Panc1 (cell line): ENCODE measurements at places on chromosomes 2 and 18.

DNA sequence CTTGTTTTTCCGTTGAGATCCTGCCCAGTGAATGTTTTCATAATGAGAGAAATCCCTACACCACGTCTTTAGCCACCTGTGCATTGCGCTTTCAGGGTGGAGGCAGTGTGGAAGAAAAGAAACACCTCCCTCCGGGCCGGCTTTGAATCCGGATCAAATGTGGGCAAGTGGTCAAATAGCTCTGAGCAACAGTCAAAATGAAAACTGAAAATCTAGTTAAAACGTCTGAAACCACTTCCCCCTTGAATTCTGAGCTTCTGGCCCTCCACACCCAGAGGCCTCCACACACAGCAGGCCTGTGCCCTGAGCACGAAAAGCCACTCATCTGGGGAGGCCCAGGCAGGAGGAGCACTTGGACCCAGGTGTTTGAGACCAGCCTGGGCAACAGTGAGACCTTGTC lies 263.6 kb upstream of the SALL3 start:
- DNase-seq: no peak

DNA sequence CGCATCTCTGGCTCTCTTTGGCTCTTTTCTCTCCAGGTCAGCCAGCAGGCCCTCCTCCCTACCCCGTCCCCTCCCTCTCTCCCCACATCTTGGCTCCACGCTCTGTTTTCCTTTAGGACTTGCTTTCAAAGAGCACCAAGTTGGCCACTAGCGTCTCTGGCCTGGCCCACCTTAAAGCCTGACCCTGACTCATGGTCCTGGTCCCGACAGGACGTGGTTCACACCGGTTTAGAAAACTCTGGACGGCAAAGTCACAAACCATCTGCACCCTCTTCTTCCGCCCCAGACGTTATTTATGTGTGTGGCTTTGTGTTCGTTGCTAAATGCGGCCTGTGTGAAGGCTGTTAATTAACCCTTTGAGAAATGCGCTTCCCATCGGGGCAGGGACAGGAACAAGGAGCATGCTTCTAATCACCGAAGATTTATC lies 169.0 kb upstream of the HAAO start:
- no peak for DNase-seq

GRCh38 chr2:38508311-38509039 lies 94.3 kb downstream of the HNRNPLL start:
- peak; percentile 38 for DNase-seq

GRCh38 chr2:114128725-114129124 lies 238.8 kb downstream of the ACTR3 start:
- DNase-seq: no peak

DNA sequence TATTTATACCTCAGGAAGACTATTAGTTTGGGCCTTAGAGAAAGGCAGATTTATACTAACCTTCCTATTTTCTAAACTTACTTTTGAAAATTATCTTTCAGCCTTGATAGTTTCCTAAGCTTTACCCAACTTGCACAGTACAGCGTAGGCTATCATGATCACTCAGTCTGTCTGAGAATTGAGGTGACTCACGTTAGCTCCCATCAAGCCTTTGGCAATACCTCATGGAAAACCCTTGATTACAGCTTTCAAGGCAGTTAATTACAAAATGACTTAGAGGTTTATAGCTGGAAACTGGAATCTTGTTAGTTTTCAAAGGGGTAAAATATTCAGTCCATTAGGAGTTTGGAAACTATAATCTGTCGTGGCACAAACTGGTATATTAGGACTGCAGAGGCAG lies 26.4 kb upstream of the ARMC9 start:
- no peak for DNase-seq

- DNase-seq: no peak
Measured at GRCh38 chr2:217725409-217725808, 277.4 kb downstream of the TNS1 start.

DNA sequence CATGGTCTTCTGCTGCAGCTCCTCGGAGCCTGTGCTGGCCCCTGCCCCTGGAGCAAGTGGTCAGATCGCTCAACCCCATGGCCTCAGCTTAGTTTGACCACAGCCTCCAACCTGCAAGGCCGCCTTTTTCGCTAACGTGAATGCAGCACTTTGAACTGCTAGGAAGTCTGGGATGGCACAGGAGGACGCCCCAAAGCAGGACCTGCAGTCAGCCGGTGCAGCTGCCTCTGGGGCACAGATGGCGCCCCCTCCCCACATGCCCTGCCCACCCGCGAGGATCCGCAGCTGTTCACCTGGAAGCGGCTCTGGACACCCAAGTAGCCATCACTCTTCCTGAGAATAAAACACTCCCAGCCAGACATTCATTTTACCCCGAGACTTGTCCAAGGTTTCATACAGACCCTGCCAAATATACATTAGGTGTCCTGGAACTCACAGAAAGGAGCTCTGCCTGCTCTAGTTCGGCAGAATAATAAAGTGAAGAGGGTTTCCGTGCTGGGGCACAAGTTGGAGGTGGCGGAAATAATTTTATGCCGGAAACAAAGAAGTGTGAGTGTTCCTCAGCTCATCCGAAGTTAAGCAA lies 510.1 kb downstream of the EIPR1 start:
- no peak for DNase-seq

GRCh38 chr2:60028849-60029565 lies 524.4 kb downstream of the BCL11A start:
- no peak for DNase-seq

- no peak for DNase-seq
Measured at GRCh38 chr2:46400016-46400415, 79.3 kb upstream of the TMEM247 start.

DNA sequence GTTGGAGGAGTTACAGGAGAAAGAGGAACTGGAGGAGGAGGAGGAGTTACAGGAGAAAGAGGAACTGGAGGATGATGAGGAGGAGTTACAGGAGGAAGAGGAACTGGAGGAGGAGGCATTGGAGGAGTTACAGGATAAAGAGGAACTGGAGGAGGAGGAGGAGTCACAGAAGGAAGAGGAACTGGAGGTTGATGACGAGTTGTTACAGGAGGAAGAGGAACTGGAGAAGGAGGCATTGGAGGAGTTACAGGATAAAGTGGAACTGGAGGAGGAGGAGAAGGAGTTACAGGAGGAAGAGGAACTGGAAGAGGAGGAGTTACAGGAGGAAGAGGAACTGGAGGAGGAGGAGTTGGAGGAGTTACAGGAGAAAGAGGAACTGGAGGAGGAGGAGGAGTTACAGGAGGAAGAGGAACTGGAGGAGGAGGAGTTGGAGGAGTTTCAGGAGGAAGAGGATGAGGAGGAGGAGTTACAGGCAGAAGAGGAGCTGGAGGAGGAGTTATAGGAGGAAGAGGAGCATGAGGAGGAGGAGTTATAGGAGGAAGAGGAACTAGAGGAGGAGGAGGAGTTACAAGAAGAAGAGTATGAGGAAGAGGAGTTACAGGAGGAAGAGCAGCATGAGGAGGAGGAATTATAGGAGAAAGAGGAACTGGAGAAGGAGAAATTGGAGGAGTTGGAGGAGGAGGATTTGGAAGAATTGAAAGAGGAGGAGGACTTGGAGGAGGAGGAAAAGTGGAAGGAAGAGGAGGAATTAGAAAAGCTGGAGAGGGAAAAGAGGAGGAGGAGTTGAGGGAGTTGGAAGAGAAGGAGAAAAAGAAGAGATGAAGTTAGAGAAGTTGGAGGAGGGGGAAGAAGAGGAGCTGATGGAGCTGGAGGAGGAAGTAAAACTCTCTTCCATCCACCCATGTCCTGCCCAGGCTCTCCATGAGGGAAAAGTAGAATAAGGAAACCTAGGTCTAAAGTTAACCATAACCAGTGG lies 37.2 kb downstream of the CLASP1 start:
- no peak for DNase-seq

- no peak for DNase-seq
Measured at GRCh38 chr2:171327043-171327496, 106.7 kb downstream of the METTL8 start.

DNA sequence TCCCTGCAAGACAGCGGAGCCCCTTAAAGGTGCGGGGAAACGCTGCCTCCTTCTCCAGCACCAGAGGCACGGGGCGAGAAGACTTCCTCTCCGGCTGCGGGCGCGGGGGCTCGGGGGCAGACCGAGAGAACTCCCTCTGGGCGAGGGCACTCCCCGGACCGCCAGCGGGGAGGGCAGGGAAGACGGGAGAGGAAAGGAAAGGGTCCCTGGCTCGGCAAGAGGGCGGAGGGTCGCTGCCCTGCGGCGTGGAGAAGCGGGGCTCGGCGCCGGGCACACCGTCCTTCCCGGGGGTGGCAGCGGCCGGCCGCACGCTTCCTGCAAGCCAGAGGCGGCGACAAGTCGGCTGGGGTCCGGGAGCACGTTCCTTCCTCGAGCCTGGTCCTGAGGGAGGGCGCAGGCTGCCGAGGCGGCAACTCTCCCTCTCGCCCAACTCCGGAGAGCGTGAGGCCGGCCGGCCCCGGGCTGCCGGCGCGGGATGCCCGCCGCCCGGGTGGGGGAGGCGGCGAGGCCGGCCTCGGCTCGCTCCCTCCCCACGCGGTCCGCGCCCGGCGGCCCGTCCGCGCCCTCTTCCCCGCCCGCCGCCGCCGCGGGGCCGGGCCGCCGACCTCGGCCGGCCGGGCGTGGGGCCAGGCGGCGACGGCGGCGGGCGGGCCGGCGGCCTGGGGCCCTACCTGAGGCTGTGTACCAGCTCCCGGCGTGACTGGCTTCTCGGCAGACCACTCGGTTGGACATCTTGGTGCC lies 1.1 kb downstream of the MEMO1 start:
- DNase-seq: no peak

GRCh38 chr2:63735263-63735662 lies 106.4 kb upstream of the UGP2 start:
- no peak for DNase-seq
